ENCODE measurements at places on chromosomes 2 and 18.
A peak's percentile ranks its signal among the peaks of the same experiment; 100 is the strongest.

GRCh38 chr2:195445639-195446038, 211.4 kb upstream of the SLC39A10 start:
- no peak for DNase-seq

- no peak for DNase-seq
These were observed 46.5 kb downstream of the DPP10 start for GRCh38 chr2:114488841-114489530.

DNA sequence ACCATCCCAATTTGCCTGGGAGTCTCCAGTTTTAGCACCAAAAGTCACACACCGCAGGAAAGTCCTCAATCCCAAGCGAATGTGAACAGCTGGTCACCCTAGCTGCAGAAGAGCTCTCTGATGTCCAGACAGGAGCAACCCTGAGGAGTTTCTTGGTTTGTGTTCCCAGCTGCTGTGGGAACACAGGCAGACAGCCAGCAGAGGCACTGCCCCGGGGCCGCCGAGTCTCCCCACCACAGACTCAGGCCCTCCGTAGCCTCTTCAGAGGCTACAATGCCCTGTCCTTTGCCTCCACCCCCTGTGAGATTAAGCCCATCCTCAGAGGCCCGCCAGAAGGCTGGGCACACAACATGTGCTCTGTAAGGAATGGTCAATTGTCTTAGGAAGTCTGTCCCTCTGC, 111.5 kb downstream of the TTC32 start:
- no peak for DNase-seq

- DNase-seq: no peak
These were observed 155.3 kb upstream of the CDH19 start for GRCh38 chr18:66759050-66759828.

- DNase-seq: no peak
These were observed at the start of gene VAMP8 for GRCh38 chr2:85577386-85578242. Gene VAMP8 (plus strand): TSS chr2:85577586. CDS start chr2:85577647, 61 bp downstream.

GRCh38 chr2:24285484-24286152, 74.7 kb downstream of the ITSN2 start:
- no peak for DNase-seq

- no peak for DNase-seq
These were observed 107.3 kb downstream of the TANC1 start for GRCh38 chr2:159075727-159076126.

DNA sequence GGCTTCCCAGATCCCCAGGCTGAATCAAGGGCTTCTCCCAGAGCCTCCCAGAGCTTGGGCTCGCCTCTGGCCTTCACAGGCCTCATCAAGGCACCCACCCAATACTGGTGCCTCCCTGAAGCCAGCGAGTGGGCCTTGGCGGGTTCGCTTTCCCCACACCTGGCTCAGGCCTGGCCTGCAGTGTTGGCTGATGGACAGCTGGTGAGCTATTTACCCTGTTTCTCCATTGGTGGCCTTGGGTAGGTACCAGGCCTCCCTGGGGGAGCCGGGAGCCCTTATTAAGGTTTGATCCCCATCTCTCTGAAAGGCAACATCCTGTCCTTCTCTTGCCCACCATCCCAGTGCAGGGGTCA, 18.2 kb upstream of the DUSP2 start:
- DNase-seq: no peak

DNA sequence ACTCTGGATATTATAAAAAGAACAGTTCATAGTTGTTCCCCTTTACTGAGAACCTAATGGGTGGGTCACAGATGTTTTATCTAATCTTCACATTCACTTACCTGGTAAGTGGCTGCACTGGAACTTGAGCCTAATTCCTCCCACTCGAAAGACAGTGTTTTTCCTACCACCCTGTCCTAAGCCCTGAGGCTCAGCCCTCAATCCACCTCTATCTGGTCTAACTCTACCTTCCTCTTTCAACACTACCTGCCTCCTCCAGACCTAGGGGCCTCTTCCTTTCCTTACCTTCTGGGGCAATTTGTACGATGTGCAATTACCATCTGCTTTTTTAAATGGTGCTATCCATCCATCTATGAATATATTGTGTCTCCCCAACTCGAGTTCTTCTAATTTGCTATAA, 9.7 kb upstream of the KIF3C start:
- DNase-seq: no peak

DNA sequence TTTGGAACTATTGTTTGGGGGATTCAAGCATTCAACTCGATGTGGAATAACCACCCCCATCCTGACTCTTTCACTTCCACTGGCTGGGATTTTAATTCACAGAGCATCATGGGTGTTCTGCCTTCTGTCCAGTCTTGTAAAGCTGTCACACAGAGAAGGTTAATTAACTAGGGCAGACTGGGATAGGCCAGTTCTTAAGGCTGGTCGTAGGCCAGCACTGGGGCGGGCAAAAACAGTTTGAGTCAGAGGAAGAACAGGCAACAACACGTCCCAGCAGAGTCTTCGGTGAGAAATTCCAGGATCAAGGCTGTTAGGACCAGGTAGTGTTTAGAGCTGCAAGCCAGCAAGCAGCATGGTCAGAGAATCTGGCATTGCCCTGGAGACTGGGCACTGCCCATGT, 4.0 kb upstream of the RNF152 start:
- no peak for DNase-seq

DNA sequence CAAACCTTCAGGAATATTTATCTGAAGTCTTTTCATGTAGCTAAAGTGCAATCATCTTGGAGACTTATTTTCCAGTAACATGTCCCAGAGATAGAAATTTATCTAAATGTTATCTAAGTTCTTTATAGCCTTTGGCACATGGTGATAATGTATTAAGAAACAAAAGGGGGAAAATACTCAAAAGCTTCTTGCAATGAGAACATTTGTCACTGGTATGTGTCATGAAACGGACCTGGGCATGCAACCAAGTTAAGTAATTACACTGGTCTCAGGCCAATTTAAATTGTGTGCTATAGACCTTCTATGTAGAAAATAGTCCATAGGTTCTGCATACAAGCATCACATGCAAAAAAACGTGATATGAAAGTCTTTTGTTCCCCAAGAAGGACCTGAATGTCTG, 136.2 kb downstream of the SLC8A1 start:
- DNase-seq: no peak

DNA sequence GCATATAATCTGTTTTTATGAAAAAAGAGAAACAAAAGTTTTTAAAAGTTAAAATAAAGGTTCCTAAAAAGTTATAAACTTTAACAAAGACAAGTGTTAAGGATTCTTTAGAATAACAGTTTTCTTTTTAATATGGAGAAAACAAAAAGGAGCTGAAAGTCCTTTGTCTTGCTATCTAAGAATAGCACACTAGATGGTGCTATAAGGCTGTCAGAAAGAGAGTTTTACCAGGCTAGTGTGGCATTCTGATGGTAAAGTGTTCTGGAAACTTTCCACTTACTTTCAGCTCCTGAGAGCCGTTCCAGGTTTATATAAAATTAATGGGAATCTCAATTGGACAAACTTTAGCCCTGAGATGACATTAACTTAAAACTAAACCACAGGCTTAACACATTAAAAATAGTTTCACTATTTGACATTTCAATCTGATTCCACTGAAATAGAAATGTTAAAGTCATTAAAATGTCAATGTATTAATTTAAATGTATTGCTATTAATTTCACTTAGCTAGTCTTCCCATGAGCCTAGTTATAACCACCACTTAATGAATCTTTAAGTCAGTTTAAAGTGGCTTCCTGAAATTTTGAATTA, 3.7 kb downstream of the FBXO48 start:
- no peak for DNase-seq

DNA sequence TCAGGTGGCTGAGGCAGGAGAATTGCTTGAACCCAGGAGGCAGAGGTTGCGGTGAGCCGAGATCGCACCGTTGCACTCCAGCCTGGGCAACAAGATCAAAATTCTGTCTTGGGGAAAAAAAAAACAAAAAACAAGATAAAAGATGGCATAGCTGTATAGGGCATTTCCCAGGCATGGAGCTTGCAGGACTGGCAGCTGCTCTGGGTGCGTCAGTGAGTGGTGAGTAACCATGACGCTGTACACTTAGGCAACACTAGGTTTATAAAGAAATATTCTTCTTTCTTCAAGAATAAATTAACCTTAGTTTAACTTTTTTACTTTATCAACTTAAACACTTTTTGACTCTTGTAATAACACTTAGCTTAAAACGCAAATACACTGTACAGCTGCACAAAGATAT, 15.4 kb downstream of the TGOLN2 start:
- DNase-seq: no peak

DNA sequence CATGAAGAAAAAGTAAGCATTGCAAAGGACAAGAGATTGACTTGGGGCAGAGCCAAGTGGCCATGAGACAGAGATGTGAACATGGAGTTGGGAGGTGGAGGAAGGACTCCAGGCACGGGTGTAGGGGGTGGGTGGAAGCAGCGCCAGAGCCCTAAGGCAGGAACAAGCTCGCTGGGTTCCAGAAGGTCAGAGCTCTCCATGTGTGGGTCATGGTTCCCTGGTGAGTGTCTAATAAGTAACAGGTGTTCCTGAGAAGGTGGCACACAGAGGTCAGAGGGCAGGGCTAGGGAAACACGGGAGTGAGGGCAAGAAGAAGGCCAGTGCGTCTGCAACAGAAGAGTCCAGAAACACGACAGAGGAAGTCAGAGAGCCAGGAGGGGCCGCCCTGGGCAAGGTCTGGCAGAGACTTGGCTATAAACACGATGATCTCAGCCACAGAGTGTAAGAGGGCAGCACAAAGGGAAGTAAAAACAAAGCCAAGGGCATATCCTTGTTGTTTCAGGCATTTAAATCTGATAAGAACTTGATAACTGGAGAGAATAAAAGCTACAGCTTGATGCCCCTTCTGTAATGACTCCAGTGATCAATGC, 260.8 kb downstream of the TGIF1 start:
- DNase-seq: no peak

GRCh38 chr2:208541461-208541988, 134.9 kb downstream of the PTH2R start:
- DNase-seq: no peak

GRCh38 chr2:173210270-173211196, 134.9 kb downstream of the MAP3K20 start:
- no peak for DNase-seq

- no peak for DNase-seq
These were observed 63.5 kb downstream of the TCF4 start for GRCh38 chr18:55524353-55525073.

- no peak for DNase-seq
These were observed 5.3 kb downstream of the RNF138 start for GRCh38 chr18:32096946-32097345.

DNA sequence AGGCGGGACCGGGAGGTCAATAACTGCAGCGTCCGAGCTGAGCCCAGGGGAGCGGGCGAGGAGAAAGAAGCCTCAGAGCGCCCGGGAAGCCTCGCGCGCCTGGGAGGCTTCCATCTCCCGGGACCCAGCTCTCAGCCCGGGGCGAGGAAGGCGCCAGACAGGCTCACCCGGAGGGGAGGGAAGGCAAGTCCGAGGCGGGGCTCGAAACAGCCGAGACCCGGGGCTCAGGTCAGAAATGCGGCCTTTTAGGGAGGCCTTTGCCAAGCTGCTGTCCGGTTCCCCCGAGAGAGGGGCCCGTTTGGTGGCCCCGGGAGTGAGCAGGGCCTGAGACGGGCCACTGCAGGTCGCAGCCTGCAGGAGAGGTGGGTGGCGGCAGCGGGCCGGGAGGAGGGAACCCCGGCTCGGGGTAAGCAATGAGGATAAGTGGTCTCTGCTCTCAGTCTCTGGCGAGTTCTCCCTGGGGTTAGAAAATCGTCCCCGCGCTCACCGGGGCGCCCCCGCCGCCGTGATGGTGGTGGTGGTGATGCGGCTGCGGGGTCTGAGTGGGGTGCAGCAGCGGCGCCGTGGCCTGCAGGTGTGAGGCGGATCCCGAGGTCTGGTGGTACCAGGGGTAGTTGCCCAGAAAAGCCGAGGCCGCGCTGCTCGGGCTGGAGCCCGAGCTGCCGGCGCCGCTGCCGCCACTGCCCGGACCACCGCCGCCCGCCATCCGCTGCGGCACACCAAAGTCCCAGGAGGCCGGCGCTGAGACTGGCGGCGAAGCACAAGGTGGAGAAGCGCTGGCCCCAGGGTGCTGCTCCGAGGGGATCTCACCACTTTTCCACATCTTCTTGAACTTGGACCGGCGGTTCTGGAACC, 2.4 kb downstream of the DLX2 start:
- DNase-seq: no peak

DNA sequence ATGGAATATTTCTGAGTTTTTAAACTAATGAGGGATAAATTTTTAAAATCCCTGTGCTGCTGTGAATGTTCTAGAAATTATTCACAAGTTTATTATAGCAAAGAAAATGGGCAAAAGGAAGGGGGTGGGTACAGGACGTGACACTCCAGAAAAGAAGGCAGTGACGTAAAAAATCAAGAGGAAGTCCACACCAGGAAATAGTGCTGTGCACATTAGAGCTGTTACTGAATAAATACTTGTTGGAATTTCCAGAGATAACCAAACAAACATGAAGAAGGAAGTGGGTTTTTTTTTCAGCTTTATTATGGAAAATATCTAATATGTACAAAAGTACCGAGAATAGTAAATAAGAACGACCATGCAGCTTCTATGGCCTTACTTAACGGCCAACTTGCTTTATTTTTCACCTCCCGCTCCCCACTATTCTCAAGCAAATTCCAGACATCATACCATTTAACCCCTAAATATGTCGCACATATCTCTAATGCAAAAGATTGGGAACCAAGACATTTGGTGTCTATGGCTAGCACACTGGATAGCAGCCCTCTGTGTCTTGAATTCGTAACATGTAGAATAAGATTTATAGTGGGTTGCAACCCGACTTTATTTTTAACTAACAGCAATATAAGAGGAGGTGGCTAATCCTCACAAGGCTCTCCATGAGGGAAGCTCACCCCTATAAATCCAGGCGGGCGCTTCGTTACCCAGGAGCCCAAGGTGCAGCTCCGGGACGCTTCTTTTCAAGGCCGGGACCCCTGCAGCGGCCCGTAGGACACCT, 580 bp upstream of the NDUFV2 start:
- DNase-seq: peak; percentile 15

DNA sequence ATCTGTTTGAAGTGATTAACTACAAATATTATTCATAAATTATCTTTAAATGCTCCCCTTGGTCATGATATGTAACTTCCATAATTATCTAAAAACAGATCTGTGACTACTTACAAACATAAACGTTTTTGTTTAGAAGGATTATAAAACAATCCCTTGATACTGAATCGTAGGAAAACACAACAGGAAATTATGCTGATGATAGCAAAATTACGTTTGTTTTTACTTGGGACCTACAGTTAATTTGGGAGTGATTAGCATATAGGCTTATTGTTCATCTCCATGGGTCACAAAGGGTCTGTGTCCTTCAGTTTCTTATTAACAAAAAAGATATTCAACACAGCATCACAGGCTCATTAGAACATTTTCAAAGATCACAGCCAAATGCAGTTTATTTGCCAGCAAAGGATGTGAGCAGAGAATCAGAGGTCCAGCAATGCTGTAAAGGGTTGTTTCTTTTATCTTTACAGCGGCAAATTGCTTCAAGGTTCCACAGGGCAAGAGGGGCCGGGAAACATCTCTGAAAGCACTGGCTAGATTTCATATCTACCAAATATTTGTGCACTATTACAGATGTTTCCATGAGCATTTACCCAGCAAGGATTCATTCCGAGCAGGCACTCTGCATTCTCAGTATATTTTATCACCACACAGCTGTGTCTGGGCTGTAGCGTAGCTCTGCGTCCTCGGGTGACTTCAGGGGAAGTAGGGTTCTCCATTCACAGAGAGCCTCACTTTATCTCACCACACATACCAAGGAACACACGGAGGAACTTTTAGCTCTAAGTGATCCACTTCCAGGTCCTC, 4.1 kb downstream of the CCDC195 start:
- no peak for DNase-seq

GRCh38 chr18:78242254-78242643, 737.4 kb upstream of the SALL3 start:
- no peak for DNase-seq

- no peak for DNase-seq
These were observed 29.6 kb downstream of the CYRIA start for GRCh38 chr2:16635791-16636699.

- DNase-seq: no peak
These were observed 476.5 kb upstream of the ACVR2A start for GRCh38 chr2:147368306-147368705.

Measured in SIG-M5 (cell line).